Motor neuron (in vitro differentiated cells): ENCODE measurements at places on chromosomes 2 and 18. TPM values are rescaled to one million over a fixed set of nuclear protein-coding genes. Genes with fewer than 3 reads are reported as not detected.

OR6B2 gene
- 0.31 TPM in 1 of 2 replicates, not detected in the other for total RNA-seq

CELF4 gene
- 2.2 and 3.0 TPM in 2 replicates for total RNA-seq

SLC19A3 gene
- 0.46 and 0.92 TPM in 2 replicates for total RNA-seq

PLGLB1 gene
- total RNA-seq = 9.5 and 11.7 TPM in 2 replicates

DNA sequence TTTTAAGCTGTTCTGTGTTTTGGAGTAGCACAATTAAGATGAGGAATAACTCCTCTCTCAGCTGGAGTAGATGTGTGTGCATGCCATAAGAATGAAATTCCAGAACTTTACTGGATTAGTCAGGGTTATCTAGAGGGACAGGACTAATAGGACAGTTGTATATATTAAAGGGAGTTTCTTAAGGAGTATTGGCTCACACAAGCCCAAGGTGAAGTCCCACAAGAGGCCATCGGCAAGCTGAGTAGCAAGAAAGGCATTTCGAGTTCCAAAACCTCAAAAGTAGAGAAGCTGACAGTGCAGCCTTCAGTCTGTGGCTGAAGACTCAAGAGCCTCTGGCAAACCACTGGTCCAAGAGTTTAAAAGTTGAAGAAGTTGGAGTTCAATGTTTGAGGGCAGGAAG is 113.7 kb downstream of the RIT2 start:
- no peak for ATAC-seq

DNA sequence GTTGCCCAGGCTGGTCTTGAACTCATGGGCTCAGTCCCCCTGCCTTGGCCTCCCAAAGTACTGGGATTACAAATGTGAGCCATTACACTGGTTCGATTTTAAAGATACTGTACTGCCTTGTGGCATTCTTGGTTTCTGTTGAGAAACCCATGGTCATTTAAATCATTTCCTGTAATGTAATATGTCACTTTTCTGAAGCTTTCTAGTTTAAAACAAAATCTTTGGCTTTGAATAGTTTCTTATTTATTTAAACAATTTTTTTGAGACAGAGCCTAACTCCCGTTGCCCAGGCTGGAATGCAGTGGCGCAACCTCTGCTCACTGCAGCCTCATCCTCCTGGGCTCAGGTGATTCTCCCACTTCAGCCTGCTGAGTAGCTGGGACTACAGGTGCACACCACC is 8.9 kb downstream of the ZNF512 start:
- no peak for ATAC-seq

- peak; percentile 41 for ATAC-seq
Observed at GRCh38 chr2:10478916-10479315, 30.8 kb upstream of the ODC1 start.

DNA sequence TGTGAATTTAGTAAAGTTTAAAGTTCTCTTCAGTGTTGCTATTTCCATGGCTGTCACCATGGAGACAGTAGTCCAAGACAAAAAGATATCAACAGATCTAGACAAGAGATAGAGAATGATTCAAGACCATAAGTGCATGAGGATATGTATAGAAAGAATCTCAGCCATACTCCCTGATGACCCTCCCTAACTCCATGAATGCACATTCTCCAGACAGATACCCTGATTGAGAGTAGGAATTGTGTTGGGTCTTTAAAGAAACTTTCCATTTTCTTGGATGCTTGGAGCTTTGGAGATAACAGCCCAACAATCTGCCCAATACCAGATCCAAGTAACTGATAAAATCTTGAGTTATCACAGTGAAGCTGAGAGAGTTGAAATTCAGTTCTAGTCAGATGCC is 1601.2 kb upstream of the CELF4 start:
- no peak for ATAC-seq

DNA sequence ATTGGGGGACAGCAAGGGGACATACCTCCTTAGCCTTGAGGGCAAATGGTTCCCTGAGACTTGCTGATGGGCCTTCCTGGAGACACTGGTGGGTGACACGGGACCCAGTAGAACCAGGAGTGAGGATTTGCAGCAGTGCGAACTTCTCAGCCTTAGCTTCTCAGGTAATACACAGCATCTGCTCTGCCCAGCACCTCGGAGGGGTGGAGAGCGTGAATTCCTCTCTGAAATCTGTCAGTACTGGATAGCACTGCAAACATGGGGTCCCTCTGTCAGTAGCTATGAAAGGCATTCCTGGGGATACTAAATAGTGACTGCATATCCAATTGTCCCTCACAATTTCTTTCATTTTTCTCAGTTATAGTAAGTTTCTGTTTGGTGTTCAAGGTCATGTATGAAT is 151.7 kb downstream of the GBX2 start:
- ATAC-seq = no peak

DNA sequence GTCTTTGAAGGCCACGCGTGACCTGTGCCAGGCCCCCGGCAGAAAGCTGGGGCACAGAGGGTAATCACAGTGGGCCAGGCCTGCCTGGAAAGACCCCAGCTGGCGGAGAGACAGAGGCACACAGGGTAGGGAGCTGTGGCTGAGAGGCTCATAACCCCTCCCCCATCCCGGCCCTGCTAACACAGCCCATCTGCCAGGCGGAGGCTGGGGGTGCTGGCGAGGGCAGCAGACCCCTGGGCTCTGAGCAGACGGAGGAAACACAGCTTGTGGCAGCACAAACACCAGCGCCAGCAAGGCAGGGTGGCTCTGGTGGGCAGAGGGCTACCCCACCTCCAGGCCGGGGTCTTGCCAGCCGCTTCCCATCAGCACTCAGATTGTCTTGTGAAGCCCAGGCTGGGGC is 19.0 kb downstream of the HS6ST1 start:
- ATAC-seq = peak; percentile 28

DNA sequence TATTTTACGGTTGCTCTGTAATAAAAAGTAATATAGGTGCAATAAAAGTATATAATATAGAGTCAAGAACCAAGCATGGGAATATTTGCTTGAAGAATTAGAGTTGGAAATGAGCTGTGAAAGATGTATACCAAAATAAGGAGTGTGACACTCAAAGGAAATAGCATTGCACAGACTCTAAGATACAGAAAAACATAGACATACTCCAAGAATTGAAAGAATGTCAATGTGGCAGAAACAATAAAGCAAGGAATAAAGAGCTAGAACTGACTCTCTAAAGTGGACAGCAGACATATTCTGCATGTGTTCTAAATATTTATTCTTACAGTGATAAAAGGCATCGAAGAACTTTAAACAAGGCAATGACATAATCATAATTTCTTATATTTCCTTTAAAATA is 561.1 kb upstream of the SETBP1 start:
- no peak for ATAC-seq

DNA sequence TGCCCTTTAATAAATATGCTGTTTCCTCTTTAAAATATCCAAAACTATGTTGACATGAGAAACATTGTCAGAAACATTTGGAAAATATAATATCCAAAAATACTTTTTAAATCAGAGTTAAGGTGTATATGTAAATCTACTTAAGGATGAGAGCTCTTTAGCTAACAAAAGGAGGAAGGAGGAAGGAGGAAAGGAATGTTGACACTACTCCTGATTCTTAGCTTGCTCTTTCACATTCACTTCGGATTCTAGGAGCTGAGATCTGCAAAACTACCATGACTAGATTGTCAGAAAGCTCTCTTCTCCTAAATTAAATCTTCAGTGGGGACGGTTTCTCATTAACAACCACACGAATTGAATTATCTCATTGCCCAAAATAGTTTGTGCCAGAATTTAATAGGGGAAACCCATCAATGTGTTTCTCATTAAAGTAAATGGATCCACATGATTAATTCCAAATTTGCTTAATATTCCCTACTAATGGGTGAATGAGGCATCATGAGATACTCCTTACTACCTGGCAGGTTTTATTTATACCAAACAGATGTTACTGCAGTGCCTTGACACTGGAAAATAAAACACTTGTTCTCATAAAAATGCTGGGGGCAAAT is 509.1 kb downstream of the MBD2 start:
- ATAC-seq = no peak

DNA sequence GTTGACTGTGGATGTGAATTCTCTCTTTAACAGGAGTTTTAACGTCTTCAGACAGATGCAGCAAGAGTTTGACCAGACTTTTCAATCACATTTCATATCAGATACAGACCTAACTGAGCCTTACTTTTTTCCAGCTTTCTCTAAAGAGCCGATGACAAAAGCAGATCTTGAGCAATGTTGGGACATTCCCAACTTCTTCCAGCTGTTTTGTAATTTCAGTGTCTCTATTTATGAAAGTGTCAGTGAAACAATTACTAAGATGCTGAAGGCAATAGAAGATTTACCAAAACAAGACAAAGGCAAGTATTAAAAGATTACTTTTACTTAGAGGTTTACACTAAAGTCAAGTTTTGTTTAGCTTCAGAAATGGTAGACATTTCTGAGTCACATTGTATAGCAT is 30.2 kb upstream of the TYMS start:
- no peak for ATAC-seq

- no peak for ATAC-seq
Observed at GRCh38 chr2:9366026-9366425, 57.3 kb downstream of the ITGB1BP1 start.

GRCh38 chr2:47747878-47748277 is 35.1 kb upstream of the MSH6 start:
- no peak for ATAC-seq
